Eye (tissue), 1 donor: ENCODE measurements at places on chromosomes 6 and 20.

DNA sequence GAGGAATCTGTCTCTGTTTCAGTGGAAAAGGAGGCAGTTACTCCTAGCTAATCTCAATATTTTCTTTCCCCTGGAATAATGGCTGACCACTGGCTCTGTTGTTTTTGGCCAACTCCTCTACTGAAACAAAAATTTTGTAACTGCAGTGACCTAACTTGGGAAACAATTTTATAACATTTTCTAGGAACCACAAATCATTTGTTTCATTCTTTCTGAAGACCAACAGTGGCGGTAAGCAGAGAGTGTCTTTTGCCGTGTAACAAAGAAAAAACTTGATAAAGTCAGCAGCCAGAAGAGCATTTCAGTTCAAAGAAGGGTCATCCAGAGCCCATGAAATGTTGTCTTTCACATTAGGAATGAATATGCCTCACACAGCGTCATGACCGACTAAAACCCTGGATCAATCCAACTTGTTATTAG lies 11.8 kb upstream of the BFSP1 start:
- DNase-seq, result peak; percentile 75

GRCh38 chr6:1757131-1757530 lies 147.4 kb downstream of the FOXC1 start:
- DNase-seq, result no peak

- DNase-seq, result no peak
These were observed 188.6 kb downstream of the KHDC1L start for GRCh38 chr6:73036689-73037088.

- no peak for DNase-seq
These were observed 154.8 kb downstream of the FOXC1 start for GRCh38 chr6:1764397-1764987.

DNA sequence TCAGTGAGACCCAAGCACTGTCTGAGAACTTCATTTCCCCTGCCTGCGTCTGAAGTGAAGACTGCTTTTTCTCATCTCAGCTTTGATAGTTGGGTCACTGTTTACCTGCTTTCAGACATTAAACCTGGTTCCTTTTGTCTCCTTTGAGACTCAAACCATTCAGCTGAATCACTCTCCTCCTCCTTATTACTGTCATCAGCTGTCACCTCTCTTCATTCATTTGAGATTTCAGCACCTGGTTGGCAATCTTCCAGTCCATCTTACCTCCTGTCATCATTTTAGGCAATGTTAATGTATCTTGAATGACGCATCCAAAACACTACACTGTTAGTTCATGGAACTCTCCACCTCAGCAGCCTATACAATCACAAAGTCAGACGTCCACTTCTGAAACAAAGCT lies 34.3 kb upstream of the SOX4 start:
- DNase-seq, result no peak

DNA sequence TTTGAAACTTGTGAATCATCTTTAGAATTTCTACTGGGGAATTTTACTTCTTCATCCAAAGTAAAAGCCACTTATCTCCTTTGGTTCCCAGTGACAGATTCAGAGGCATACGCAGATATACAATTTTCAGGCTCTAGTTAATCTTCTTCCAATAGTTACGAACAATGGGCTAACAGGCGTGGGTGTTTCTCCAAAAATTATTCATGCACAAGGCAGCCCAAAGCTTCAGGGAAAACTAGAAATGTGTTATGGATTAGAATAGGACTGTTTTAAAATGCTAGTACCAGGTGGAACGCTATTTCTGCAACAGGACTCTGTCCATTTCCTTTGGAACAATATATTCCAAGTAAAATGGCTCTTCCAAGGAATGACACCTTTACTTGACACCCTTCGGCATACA lies 102.2 kb downstream of the ZNF217 start:
- no peak for DNase-seq

DNA sequence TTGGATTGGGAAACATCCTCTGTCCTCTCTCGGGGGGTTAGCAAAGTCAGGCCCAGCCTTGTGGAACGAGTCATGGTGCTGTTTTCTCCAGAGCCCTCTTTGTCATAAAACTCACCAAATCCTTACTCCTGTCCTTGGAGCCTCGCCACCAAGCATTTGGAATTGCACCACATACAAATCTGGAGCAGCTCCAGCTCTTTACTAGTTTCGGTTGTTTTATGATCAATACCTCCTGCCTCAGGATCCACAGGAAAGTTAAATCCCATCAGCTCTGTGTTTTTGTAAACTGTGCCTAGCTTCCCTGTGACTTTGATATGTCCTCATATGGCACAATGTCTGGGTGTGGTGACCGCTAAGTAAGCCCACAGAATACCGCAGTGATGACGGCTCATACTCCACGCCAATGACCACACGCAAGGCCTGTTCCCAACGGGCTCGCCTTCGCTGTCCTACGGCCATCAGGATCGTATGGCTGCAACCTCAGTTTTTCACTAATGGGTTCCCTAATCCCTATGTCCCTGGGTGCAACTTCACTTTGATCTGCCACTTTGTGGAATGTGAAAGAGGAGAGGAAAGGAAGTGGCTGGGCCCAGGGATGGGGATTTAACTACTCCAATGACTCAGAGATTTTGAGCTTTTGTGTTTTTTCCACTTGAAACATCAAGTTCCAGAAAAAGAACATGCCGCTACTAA lies 111.3 kb upstream of the FOXQ1 start:
- no peak for DNase-seq

DNA sequence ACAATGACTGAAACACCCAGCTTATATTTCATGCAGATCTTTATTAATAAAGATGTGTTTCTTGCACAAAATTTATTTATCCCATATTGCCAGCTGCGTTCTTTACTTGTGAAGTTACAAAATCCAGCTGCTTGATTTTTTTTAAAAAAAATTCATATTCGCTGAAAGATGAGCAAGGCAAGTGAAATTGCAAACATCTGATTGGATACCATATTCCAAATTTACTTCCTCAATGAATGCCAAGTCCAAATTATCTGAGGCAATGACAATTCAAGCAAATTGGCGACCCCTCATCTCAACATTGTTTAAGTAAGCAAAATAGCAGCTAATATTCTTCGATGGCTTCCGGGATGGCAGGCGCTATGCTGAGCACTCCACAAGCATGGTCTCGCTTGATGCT lies 37.7 kb downstream of the ZFP64 start:
- no peak for DNase-seq

DNA sequence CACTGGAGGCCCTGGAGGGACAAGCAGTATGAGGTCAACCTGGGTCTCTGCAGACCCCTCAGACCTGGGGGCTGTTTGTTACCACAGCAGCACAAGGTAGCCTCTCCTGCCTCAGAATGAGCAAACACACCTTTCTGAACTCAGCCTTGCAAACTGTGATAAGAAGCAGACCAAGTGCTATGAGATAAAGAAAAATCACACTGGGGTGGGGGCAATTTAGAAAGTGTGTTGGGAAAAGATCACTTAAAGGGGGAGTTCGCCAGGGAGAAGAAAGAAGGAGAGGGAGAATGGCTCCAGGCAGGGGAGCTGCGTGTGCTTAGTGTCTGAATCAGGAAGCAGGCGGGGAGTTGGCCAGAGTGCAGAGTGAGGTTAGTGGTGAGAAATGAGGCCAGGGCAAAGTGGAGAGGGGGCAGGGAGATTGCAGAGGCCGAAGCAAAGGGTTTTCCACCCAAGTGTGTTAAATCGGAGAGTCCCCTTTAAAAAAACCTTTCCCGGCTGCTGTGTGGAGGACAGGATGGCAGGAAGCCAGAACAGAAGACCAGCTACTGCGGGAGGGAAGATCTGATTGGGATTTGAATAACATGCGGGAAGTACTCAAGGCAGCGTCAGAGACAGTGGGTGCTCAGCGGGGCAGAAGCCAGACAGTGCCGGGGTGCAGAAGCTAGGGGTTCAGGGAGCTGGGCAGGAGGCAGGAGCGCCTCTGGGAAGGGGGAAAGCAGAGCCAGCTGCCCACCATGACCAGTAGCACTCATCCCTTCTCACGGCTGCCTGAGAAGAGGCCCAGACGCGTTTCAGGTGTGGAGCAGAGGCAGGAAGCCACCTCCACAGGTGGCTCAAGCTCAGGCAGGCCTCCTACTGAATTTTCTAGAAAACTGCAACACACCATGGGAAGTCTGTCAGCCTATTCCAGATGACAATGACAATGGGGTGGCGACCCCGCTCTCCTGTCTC lies 9.0 kb downstream of the ADA start:
- DNase-seq, result peak; percentile 75

DNA sequence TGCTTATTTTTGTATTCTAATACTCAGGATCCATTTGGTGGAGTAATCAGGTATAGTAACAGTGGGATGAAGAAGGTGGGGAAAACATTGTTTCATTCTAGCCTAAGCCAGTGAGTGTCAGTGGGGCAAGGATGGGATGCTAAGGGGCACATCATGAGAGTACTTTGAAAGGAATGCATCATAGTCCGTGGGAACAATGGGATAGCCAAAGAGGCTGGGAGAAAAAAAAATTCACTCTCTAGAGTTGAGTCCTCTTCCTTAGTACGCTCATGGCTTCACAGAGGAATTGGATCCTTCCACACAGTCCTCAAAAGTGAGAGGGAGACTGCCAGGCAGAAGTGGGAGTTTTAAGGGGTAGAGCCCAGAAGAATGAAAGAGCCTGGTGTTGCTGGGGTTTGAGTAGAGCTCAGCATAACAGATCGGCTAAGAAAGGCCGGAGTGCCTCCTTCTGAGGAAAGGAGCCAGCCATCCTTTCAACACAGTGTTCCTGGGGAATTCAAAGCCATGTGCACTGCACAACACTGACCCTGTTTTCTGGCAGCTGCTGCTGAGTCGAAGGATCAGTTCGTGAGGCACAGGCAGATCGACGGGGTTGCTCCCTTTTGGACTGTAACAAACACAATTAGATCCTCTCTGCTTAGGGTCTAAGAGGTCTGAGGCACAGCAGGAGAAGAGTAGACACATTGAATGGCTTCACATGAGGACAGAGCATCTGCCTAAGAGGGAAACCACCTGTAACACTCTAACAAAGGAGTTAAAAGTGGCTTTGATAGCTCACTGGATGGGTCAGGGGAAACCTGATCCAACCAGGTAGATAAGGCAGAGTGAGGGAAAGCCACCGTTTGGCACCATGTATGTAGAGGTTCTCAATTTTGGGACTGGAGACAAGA lies 61.2 kb downstream of the ELOVL5 start:
- peak; percentile 61 for DNase-seq

- DNase-seq, result no peak
These were observed 32.5 kb upstream of the ASCC3 start for GRCh38 chr6:100913400-100914276.

- DNase-seq, result peak; percentile 46
These were observed 704.8 kb upstream of the SLC35B3 start for GRCh38 chr6:9140172-9140571.

DNA sequence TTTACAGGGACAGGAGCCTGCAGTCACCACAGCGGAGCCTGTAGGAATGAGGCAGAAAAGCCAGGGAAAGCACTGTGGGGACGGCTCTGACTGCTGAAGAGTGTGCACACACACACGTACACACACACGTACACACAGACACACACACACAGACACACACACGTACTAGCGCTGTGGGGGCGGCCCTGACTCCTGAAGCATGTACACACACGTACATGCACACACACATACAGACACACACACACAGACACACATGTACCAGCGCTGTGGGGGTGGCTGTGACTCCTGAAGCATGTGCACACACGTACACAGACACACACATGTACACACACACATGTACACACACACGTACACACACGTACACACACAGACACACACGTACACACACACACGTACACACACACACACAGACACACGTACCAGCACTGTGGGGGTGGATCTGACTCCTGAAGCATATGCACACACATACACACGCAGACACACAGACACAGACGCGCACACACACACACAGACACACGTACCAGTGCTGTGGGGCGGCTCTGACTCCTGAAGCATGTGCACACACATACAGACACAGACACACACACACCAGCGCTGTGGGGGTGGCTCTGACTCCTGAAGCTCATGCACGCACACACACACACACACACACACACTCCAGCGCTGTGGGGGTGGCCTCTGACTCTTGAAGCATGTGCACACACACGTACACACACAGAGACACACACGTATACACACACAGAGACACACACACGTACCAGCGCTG lies 127.3 kb downstream of the DLL1 start:
- DNase-seq, result no peak

DNA sequence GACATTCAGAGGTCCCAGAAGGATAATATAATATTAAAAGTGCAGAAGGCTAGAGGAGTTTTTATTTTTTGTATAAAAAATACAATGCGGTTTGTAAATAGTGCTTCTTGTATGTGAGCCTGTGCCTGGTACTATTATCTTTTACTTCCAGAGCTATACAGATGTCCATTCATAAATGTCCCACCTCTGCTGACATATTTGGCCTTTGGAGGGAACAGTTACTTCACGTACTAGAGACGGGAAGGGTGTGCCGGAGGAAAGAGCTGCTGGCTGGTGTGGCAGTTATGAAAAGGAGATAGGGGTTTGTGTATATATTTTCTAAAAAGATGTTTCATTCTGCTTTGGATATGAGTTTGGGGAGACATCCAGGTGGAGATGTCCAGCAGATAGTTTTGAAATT lies 8.8 kb downstream of the CD109 start:
- DNase-seq, result no peak

DNA sequence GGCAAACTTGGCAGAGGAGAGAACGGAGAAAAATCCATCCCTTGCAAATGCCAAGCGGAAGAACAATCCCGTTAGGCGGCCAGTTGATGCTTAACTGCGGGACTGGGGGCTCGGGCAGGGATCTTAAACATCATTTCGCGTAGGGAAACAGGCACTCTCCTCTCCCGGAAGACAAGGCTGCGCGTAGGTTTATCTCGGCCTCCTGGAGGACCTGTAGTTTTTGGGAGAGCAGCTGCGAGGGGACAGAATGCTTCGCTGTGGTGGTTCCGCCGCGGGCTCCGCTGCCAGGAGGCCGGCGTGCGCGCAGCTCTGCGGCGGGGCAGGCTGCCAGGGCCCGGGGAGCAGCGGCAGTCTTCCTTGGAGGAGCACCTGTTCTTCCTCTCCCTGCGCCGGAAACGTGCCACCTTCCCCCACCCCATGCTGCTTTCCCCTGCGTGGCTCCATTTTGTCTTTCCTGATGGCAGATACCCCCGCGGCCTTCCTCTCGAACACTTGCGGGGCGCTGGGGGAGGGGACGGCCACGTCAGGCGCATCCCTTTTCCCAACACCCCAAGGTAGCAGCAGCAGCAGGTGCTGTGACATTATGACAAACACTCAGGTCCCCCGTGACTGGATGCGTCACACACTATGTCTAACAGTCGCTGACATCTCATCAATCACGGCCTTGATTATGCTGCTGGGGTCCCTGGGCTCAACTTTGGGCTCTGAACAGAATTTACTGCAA lies 230.7 kb upstream of the BTBD3 start:
- peak; percentile 78 for DNase-seq

- DNase-seq, result no peak
These were observed 144.9 kb downstream of the WDR27 start for GRCh38 chr6:169556758-169557548.

DNA sequence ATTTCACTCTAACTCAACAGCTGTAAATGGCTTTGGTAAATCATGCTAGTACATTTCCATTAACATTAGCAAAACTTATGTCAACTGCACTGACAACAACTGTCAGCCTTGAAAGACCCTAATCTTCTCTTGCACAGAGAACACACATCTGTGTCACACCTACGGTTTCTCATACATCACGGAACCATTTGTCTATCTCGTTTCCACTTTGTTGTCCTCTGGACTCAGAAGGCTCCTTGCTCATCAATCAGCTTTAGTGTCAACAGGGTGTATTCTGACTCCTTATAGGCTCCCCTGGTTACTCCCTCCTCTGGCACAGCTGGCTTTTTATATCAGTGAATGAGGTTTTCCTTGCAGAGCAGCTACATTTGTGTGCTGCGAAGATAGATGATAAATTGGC lies 49.3 kb downstream of the CD83 start:
- no peak for DNase-seq

GRCh38 chr20:33475381-33476152 lies 14.3 kb upstream of the CBFA2T2 start:
- peak; percentile 46 for DNase-seq
